A673 (cell line): ENCODE measurements at places on chromosomes 1 and 21.

GRCh38 chr1:8860738-8861516, 17.6 kb downstream of the ENO1 start:
- H3K4me3 ChIP-seq, result no peak overlapping the region
- H3K27ac ChIP-seq, result peak overlapping the region; percentile 27
- DNase-seq, result no peak

DNA sequence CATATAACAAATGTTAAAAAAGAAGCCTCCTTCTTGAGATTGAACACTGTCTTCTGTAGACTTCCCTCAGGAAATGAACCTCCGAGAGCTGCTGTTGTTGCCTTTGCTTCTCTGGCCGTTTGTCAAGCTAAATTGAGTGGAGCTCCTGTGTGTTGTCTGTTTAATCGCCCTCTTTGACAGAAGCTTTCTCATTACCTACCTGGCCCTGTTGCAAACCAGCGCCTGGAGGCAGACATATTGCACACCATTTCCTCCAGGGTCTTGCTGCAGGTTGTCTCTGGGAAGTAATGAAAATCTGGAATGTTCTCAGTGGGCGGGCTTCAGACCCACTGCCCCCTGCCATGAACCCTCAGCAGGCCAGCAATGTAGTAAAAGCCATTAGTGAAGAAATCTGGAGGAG, 83.3 kb downstream of the GABPA start:
- DNase-seq, result no peak
- H3K27ac ChIP-seq, result no peak overlapping the region
- no peaks in the 10 kb centered on the region for H3K4me1 ChIP-seq
- no peak overlapping the region for H3K4me3 ChIP-seq
- H3K27me3 ChIP-seq, result no peaks in the 10 kb centered on the region

- peak overlapping the region; percentile 4 for H3K27ac ChIP-seq
- peak overlapping the region; percentile 93 for H3K4me3 ChIP-seq
- peak; percentile 14 for DNase-seq
- no peaks in the 10 kb centered on the region for H3K27me3 ChIP-seq
These were observed 1.3 kb upstream of the DNAJC16 start for GRCh38 chr1:15525050-15526020.

DNA sequence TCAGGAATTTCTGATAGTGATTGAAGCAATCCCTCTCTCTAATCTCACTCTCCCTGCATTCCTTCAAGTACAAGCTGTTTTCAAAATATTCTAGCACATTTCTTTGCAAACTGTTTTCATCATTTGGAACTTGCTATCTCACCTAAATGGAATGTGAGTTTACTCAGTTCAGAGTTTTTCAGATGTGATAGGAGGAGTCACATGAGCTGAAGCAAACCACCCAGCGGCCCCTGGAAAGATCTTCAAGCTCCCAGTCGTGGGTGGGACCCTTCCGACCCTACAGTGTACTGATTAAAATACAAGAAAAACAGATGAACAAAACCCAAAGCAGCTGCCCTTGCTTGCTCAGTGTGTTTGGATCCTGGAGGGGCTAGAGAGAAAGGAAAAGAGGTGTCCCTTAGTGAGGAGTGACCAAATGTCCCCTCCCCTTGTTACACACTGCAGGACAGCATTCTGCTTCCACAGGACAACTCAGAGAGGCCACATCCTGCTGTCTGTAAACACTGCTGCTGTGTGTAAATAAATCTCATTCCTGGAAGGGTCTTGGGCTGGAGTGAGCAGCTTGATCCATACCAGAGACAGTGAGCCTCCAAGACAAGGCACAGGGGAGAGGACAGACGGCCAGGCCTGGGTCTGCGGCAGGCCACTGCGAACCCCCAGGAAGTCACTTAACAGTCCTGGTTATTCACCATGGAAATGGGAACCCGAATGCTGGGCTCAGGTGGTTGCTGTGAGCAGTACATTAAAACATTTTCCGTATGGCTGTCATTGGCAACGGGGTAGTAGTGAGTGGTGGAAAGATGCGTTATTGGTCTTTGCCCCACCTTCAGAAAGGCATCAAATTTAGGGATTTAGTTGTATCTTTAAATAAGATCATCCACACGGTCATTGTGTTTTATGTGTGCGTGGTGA, 229.2 kb downstream of the RHOU start:
- no peak overlapping the region for H3K27ac ChIP-seq
- no peaks in the 10 kb centered on the region for H3K36me3 ChIP-seq
- H3K27me3 ChIP-seq, result no peaks in the 10 kb centered on the region
- DNase-seq, result no peak
- H3K4me1 ChIP-seq, result no peaks in the 10 kb centered on the region

GRCh38 chr1:19885821-19886220, 3.6 kb downstream of the OTUD3 start:
- DNase-seq, result no peak
- no peak overlapping the region for H3K27ac ChIP-seq
- H3K27me3 ChIP-seq, result no peaks in the 10 kb centered on the region
- peaks cover 21% of the 10 kb centered on the region for H3K36me3 ChIP-seq

- H3K4me3 ChIP-seq, result no peak overlapping the region
- H3K4me1 ChIP-seq, result no peaks in the 10 kb centered on the region
- no peak overlapping the region for H3K27ac ChIP-seq
- H3K27me3 ChIP-seq, result peaks cover 7% of the 10 kb centered on the region
- DNase-seq, result no peak
These were observed 53.8 kb upstream of the ZSWIM5 start for GRCh38 chr1:45260244-45260643.

GRCh38 chr1:234666761-234667160, 56.8 kb upstream of the IRF2BP2 start:
- no peak for DNase-seq
- H3K4me3 ChIP-seq, result no peak overlapping the region
- H3K27me3 ChIP-seq, result no peaks in the 10 kb centered on the region
- no peaks in the 10 kb centered on the region for H3K4me1 ChIP-seq
- no peaks in the 10 kb centered on the region for H3K36me3 ChIP-seq

GRCh38 chr1:147756341-147756740, 4.1 kb downstream of the GJA5 start:
- H3K4me1 ChIP-seq, result no peaks in the 10 kb centered on the region
- no peak overlapping the region for H3K4me3 ChIP-seq
- H3K36me3 ChIP-seq, result no peaks in the 10 kb centered on the region
- DNase-seq, result no peak
- no peak overlapping the region for H3K27ac ChIP-seq

GRCh38 chr1:171563675-171564074, 58.4 kb upstream of the MYOCOS start:
- no peak overlapping the region for H3K4me3 ChIP-seq
- H3K27me3 ChIP-seq, result no peaks in the 10 kb centered on the region
- peaks cover 95% of the 10 kb centered on the region for H3K36me3 ChIP-seq

DNA sequence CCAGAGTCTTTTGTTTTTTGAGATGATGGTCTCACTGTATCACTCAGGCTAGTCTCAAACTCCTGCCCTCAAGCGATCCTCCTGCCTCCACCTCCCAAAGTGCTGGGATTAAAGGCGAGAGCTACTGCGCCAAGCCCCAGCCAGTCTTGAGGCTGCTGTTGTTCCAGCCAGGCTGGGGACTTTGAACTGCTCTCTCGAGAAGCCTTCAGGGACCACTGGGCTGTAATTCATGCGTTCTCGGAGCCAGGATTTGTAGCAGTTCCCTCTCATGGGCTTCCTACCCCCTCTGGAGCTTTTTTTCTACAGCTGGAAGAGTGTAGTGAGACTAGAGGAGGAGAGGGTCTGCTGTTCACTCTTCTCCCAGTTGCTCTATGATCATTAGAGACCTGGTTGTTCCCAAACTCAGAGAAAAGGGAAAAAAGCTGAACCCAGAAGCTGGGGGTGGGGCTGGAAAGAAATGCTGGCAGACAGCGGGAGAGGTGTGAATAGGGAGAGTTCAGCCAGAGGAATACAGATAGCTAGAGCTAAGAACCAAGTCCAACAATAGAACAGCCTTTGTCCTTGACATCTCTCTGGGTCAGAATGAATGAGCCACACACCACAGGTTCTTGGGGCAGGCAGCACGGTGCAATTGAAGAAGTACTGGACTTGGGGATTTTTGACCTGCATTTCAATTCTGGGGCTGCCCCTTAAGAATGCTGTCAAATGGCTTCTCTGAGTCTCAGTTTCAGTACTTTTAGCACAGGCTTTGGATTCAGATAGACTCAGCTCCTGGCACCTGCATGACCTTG, 13.2 kb upstream of the SLC41A1 start:
- no peaks in the 10 kb centered on the region for H3K36me3 ChIP-seq
- H3K4me1 ChIP-seq, result no peaks in the 10 kb centered on the region
- no peak overlapping the region for H3K27ac ChIP-seq
- no peak for DNase-seq
- H3K27me3 ChIP-seq, result peaks cover 12% of the 10 kb centered on the region
- H3K4me3 ChIP-seq, result no peak overlapping the region

DNA sequence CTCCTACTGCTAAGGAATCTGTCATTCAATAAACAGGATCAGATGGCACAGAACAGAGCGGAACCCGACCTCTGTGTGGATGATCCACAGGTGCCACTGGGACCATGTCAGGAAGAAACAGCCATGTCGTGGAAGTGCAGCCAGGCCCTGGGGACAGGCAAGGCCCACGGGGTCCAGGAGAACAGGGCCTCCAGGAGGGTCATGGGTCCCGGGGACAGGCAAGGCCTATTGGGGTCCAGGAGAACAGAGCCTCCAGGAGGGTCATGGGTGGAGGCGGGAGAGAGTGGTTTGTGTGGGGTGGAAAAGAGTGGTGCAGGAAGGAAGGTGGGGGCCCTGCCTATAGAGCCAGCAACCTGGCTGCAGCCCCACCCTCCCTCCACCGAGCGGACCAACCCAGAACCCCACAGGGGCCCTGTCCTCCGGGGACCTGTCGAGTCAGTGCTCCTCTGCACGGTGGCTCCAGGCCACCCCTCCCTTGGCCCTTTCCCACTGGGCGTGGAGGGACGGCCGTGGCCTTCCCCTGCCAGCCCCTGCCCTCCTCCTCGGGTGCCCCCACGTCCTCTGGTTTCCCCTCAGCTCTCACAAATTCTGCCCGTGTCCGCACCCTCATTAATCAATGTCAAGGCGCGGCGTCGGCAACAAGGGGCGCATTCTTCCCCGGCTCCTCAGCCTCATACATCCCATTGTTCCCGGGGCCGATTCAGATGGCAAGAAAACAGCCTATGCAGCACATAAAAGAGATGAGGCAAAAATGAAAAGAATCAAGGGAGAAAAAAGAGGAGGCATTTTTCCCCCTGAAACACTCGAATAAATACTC, 146.4 kb downstream of the PRDM16 start:
- H3K27me3 ChIP-seq, result peaks cover 52% of the 10 kb centered on the region
- H3K27ac ChIP-seq, result no peak overlapping the region
- no peak overlapping the region for H3K4me3 ChIP-seq

- H3K27ac ChIP-seq, result no peak overlapping the region
- H3K27me3 ChIP-seq, result no peaks in the 10 kb centered on the region
- H3K4me1 ChIP-seq, result no peaks in the 10 kb centered on the region
- no peak overlapping the region for H3K4me3 ChIP-seq
- H3K36me3 ChIP-seq, result no peaks in the 10 kb centered on the region
These were observed 97.7 kb upstream of the SLC25A33 start for GRCh38 chr1:9441451-9442133.

GRCh38 chr1:156337052-156337887, 822 bp downstream of the CCT3 start:
- peak overlapping the region; percentile 88 for H3K4me3 ChIP-seq
- DNase-seq, result peak; percentile 29
- H3K27me3 ChIP-seq, result no peaks in the 10 kb centered on the region
- H3K36me3 ChIP-seq, result peaks cover 38% of the 10 kb centered on the region

DNA sequence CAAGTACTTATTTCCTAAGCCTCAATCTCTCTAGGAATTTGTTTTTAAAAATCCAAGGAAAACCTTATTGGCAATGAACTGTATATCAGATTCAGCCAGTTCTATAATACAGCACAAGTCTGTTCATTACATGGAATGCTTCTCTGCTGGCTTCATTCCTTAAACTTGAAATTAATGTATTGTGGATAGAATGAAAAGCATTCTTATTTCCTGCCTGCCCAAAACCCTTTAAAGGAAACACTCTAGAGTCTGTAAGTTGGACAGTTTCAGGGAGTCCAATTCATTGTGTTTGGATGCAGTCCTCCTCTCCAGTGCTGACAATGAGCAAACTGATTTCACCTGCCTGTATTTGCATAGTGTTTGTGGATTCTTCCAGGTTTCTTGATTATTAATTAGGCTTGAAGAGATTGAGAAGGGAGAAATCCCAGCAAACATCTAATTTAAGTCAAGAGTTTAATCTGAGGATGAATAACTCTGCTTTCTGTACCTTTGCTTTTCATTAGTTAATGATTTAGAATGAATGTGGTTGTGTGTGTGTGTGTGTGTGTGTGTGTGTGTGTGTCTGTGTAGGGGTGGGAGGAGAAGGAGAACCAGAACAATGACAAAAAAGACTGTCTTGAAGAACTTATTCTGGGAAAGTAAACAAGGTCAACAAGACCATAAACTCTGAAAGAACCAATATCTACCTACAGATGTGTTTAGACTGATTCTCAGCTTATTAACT, 61.2 kb downstream of the CACHD1 start:
- no peaks in the 10 kb centered on the region for H3K27me3 ChIP-seq
- no peaks in the 10 kb centered on the region for H3K36me3 ChIP-seq
- H3K4me1 ChIP-seq, result peaks cover 53% of the 10 kb centered on the region

- no peaks in the 10 kb centered on the region for H3K27me3 ChIP-seq
- DNase-seq, result no peak
- H3K4me1 ChIP-seq, result no peaks in the 10 kb centered on the region
- H3K4me3 ChIP-seq, result no peak overlapping the region
These were observed 206.2 kb upstream of the C1orf87 start for GRCh38 chr1:60279798-60280197.

DNA sequence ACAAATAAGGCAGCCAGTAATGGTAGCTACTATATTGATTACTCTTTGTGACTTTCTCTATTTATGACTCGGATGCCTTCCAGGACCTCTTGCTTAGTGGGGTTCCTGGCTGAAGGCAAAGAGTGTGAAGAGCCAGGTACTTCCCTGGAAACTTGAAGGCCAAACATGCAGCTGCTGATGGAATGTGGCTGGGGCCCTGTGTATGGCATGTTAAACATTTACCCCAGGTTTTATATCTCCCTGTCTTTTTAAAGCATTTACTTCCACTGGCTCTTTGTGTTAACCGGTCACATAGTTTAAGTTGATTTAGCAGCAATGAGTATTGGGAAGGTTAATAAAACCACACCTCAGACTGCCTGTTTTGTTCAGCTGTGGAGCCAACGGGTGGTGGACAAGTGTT, 45.7 kb upstream of the PAXBP1 start:
- H3K27me3 ChIP-seq, result no peaks in the 10 kb centered on the region
- no peaks in the 10 kb centered on the region for H3K36me3 ChIP-seq
- no peaks in the 10 kb centered on the region for H3K4me1 ChIP-seq
- H3K4me3 ChIP-seq, result no peak overlapping the region

DNA sequence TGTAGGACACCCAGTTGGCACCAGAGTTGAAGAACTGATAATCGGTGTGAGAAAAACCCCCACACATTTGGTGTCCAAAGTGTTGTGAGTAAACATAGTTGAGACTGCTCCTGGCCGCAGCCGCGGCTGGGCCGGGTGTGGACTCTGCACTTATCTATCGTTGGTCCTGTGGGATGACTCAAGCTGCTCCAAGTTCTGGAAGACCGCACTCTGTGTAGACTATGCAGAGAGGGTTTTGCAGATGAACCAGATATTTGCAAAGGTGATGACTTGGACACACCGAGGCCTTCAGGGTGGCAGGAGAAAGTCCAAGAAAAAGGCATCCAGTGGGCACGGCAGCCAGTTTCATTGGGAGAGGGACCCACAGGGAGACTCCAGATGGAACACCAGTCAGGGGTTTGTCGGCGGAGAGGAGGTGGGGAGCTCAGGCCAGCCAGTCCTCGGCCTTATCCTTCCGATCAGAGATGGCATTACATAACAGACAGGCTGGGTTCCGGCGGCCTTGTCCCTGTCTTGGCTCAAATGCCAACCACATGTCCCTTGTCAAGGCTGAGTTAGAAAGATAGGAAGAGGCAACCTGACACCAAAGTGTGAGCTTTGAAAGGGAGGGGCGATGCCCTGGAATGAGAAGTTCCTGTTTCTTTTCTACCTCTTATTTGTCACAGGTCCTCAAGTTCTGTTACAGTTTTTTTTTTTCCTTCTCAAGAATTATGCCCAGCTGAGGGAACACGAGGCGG, 21.1 kb downstream of the C2CD2 start:
- H3K36me3 ChIP-seq, result no peaks in the 10 kb centered on the region
- no peak overlapping the region for H3K27ac ChIP-seq
- no peaks in the 10 kb centered on the region for H3K27me3 ChIP-seq
- no peak overlapping the region for H3K4me3 ChIP-seq
